ENCODE measurements at places on chromosomes 7 and 10. TPM values are rescaled to one million over a fixed set of nuclear protein-coding genes. Genes with fewer than 3 reads are reported as not detected.

DNA sequence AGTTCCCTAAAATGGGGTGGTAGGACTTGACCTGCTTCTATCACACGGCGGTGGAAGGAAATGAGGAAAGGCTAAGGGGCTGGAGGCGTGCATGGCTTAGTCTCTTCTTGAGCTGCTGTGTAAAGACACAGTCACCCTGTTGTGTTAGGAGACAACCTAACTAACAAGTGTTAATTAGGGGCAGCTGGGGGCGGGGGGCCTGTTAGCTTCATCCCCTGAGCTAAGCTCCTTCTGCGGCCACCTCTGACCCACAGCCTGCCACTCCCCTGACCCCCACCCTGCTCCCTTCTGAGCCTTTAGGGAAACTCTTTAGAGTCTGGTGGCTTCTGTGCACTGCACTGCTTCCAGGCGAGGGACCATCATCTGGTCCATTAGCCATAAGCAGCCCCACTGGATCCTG lies 28.0 kb downstream of the COL17A1 start:
- DNase-seq, result no peak

GRCh38 chr10:133167693-133168616 lies 7.9 kb downstream of the KNDC1 start:
- DNase-seq, result no peak

- no peak for DNase-seq
These were observed 1.1 kb downstream of the BAZ1B start for GRCh38 chr7:73520673-73521635.

GRCh38 chr7:40234046-40234445 lies 99.2 kb downstream of the SUGCT start:
- DNase-seq, result no peak

GRCh38 chr7:103150192-103150591 lies 1.3 kb upstream of the NAPEPLD start:
- DNase-seq, result no peak

- peak; percentile 55 for DNase-seq
These were observed 111.5 kb upstream of the SVIL start for GRCh38 chr10:29746080-29746797.

- DNase-seq, result no peak
These were observed 6.9 kb upstream of the WIPI2 start for GRCh38 chr7:5183155-5183554.

DNA sequence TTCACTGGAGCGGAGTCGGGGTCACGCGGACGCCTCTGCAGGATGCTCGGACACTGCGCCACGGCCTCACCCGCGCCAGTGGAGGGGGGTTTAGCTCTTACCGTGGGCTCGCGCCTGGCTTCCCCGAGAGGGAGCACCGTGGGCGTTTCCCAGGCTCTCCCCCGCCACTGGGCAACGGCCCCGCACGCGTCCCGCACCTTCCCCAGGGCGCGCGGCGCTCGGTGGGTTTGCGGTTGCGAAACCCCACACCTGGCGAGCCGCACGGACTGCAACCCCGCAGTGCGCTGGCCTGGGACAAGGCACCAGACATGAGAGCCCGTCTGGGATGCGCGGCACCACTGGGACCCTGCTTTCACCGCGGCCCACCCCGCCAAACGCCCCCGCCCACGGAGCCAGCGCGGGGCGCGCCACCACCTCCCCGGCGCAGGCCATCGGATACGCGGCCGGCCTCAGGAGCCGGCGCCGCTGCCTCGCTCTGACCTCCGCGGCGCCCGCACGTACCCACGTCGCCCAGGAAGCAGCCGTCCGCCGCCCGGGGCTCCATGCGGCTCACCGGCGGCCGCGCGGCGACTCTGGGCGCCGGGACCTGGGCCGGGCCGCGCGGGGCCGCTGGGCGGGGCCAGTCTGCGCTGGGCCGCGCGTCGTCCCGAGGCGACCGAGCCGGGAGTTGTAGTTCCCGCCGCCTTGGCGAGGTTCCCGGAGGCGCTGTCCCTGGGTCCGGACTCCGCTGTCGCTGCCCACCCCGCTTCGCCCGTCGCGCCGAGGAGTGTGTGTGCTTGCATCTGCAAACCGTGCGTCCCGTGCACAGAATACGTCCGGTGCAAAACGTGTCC lies at the start of gene ASB13:
Gene ASB13 (minus strand): TSS at position 588 of the 833 bp plus-strand sequence. CDS start 44 bp downstream, at position 544.
- DNase-seq, result no peak

The EN2 gene
- total RNA-seq, result not detected

- no peak for DNase-seq
These were observed 59.4 kb upstream of the ZNF438 start for GRCh38 chr10:31090894-31091607.

The AGR2 gene
- not detected for total RNA-seq

The IL2RA gene
- not detected for total RNA-seq

DNA sequence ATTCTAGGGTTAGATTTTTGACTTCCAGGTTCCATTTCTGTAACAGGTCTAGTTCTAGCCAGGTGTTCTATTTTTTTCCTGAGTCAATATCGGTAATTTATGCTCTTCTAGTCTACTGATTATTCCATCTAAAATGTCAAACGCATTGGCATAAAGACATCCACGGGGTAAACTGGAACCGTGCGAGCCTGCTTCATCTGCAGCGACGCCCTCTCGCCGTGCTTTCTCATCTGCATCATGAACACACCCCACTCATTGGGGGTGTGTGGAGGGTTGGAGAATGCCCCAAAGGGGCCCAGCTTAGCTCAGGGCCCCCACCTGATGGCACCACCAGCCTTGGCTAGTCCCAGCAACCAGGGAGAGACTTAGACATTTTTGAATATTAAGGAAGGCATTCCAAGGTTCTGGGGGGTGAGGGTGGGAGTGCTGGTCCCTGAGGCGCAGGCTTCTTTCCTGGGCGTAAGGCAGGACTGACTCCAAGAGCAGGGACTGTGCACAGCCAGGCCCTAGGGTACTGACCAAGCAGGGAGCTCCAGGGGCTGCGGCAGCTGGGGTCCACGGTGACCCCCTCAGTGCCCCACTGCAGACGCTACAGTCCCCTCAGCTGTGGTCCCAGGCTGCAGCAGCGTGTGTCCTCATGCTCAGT lies 12.9 kb upstream of the CRYGN start:
- DNase-seq, result no peak

GRCh38 chr7:155567646-155568332 lies 21.4 kb upstream of the CNPY1 start:
- no peak for DNase-seq

The TUBB8 gene
- total RNA-seq, result not detected

GRCh38 chr7:116122972-116123595 lies 87.3 kb upstream of the TES start:
- peak; percentile 29 for DNase-seq

- DNase-seq, result no peak
These were observed 11.8 kb downstream of the MET start for GRCh38 chr7:116683786-116684185.

DNA sequence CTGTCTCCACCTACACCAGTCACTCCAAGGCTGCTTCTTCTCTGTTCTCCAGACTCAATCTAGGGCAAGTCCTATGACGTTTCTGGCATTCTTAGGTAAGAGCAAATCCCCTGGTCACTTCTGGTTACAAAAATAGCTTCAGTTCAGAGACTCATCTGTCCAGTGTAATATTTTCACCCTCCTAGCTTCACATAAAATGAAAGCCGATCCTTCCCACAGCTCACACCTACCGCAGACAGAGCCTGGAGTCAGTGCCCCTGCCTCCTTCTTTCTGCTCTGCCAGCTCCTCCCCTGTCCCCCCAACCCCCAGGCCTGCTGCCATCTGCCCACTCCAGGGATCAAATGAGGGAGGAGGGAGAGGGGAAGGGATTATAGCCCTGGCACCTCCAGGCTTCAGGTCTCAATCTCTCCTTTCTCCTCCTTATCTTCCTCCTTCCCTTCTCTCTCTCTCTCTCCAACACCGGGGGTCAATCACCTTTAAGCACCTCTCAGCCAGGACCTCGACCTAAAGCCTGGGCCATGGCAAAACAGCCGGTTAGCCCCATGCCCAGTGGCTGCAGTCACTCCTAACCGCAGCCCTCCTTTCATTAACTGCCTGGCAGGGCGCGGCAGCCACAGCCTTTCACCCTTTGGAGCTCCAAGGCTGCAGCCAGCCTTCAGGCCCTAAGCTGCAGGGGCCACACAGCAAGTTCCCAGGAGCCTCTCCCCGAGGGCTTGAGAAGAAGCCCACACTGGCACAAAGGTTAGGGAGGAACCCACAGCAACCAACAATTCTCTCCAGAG lies 292.6 kb upstream of the MGMT start:
- no peak for DNase-seq

DNA sequence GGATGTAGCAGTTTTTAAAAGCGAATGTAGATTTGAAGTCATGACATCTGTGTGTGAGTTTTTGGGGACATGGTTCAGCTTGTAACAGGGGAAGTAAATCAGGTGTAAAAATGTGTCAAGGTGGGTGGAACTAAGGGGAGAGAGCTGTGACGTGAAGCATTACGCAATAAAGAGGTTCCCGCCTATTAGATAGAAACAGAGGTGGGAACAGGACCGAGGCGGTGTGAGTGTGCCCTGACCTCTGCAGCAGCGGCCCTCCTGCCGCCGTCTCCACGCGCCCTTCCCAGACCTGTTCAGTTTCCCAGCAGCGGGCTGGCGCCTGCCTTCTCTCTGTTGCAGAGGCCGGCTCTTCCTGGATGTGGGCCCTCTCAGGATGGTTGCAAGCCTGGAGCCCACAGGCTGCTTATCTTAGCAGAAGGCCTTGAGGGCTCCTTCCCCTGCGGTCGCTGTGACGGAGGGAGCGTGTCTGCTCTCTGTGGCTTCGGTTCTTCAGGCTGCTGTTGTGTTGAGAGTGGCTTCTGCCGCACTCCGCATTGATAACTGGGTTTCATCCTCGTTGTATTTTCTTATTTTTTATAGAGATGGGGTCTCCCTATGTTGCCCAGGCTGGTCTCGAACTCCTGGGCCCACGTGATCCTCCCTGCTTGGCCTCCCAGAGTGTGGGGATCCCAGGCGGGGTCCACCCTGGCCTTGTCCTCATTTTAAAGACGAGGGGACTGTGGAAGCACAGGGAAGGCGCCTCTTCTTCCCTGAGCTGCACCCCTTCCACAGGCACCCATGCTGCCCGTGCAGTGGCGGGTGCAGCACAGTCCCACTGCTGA lies 65.0 kb downstream of the DNAJB6 start:
- DNase-seq, result no peak

DNA sequence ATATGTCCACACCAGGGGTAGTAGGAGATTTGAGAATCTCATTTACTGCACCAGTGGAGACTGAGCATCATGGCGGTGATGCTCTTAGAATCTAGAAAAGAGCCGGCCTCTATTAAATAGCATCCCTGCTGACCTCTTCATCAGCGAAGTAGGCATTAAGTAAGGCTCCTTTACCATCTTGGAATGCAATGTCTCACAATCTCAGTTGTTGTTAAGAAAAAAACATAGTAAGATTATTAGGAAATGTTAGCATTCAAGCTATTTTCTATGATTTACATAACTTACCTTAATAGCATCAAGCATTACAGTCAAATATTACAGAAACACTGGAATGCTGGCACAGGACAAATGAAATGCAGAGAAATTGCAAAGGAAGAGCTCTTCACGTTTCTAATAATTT lies 54.5 kb downstream of the ORC5 start:
- DNase-seq, result no peak

GRCh38 chr7:27510541-27510940 lies 152.1 kb downstream of the HIBADH start:
- no peak for DNase-seq

- DNase-seq, result no peak
These were observed 20.6 kb downstream of the BBIP1 start for GRCh38 chr10:110898391-110898790.

The FRMPD2 gene
- total RNA-seq, result not detected

- no peak for DNase-seq
These were observed 120.8 kb downstream of the CELF2 start for GRCh38 chr10:11138314-11139033.

DNA sequence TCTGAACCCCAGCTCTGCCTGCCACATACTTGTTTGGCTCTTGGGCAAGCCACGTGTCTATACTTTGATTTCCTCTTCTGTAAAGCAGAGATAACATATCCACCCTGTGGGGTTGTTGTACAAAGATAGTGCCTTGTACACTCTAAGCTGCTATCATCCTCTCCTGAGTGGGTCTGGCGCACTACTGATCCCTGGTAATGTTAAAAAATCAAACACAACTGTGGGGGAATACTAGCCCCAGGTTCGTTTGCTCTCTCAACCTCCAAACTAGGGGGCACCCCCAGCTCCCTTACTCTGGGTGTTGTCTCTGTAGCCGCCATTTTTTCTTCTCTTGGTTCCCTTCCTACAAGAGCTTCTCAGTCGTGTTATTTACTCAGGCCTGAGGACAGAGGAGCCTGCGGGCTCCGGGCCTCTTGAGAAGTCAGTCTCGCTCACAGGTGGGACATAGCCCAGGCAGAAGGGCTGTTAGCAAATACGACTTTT lies 1.0 kb downstream of the POLM start:
- no peak for DNase-seq

DNA sequence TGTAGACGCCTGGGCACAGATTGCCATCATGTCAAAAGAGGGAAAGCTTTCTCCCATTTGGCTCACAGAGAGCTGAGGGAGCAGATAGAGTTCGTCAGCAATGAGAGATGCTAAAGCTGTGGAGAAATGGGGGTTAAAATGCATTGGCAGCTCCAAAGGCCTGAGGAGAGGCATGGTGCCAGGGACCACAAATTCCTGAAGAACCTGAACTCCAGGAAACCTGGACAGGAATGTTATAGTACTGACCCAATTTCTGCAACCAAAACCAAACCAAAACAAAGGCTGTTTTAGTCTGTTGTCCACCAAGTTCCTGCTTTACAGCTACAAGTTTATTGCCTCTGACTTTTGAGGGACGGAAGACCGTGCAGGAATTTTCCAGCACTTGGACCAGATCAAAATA lies 575.7 kb downstream of the REEP3 start:
- no peak for DNase-seq

The NEUROD6 gene
- not detected for total RNA-seq

The FAM171A1 gene
- total RNA-seq, result 98.1 TPM

DNA sequence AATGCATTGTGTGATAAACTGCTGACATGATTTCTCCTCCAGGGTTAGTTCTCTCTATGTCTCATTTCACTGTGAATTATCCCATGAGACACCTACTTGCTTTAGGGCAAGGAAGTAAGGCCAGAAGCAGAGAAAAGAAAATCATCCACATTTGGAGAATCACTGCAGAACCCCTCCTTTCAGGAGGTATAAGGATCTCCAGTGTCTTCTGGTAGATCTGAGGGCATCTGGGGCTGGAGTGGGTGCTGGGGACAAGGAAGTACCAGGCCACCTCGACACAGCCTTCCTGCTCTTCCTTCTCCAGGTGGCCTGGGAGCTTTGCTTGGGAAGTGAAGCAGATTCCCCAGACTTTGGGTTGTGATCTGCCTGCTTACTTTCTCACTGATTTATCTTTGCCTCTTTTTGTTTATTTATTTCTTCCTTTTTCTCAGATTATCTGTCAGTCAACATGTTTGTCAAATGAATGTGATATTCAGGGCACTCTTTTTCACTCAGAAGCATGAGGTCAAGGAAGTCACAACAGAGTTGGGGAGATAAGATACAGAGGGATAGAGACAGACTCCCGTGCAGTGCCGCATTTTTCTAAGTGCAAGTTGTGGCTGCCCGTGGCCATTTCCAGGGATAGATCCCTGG lies 12.4 kb upstream of the CAMK2G start:
- DNase-seq, result no peak

The ITPRID1 gene
- not detected for total RNA-seq

All from glomerular endothelial cell (primary cell).